Activated T-cell treated with anti-CD3 and anti-CD28 coated beads, Interleukin-2, amount 50 U/mL, for 24 hours (primary cell): ENCODE measurements at places on chromosomes 12 and 14.
A peak's percentile ranks its signal among the peaks of the same experiment; 100 is the strongest.

DNA sequence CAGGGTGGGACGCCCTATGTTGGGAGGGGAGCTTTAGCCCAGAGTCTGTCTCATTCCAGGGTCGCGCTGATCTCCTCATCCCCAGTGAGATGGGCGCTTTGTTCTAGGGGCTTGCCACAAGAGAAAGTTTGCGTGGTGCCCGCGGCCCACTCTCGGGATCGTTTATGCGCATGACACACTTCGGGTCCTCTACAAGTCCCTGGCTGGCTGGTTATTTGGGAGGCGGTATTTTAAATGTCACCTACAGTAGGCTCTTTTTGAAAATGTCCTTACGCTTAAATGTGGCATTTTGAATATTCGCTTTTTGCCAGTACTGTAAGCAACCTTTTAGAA, 541 bp downstream of the GOLT1B start:
- no peak for DNase-seq

- no peak for DNase-seq
Observed at GRCh38 chr14:63039866-63040265, 5.4 kb downstream of the KCNH5 start.

- DNase-seq = no peak
Observed at GRCh38 chr12:5582018-5582417, 150.1 kb downstream of the NTF3 start.

DNA sequence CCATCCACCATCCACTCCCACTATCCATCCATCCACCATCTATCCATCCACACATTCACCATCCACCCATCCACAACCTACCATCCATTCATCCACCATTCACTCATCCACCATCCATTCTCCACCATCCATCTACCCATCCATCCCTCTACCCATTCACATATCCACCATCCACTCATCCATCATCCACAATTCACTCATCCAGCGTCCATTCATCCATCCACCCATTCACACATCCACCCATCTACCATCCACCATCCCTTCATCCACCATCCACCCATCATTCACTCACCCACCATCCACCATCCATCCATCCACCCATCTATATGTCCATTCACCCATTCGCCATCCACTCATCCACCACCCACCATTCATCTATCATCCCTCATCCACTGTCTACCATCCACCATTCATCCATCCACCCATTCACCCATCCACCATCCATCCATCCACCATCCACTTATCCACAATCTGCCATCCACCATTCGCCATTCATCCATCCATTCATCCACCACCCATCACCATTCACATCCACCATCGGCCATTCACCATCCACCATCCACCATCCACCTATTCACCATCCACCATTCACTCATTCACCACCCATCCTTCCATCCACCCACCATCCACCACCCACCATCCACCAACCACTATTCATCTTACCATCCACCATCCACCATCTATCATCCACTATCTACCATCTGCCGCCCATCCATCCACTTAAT, 2.0 kb upstream of the AMN start:
- no peak for DNase-seq

GRCh38 chr12:40105265-40105514, 691 bp downstream of the SLC2A13 start:
- no peak for DNase-seq

GRCh38 chr12:51013441-51013840, 12.7 kb downstream of the SLC11A2 start:
- DNase-seq = no peak

GRCh38 chr12:79119796-79120195, 255.2 kb downstream of the SYT1 start:
- DNase-seq = no peak

DNA sequence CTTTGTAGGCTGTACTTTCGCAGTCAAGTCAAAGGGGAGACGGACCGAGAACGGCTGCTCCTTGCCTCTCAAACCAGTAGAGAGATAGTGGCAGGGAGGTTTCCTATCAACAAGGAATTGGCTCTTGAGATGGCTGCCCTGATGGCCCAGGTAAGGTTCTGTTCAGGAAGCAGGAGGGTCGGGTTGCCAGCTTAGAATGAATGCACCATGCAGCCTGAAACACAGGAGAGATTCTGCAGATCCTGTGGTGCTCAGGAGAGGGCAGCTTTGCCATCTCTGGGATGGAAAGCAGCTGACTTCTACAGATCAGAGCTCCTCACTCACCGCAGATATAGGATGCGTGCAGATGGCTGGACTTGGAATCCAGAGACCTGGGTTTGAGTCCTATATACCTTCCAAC, 18.0 kb downstream of the PIGH start:
- DNase-seq = no peak

- no peak for DNase-seq
Observed at GRCh38 chr14:101472518-101472849, 88.8 kb upstream of the DIO3 start.

DNA sequence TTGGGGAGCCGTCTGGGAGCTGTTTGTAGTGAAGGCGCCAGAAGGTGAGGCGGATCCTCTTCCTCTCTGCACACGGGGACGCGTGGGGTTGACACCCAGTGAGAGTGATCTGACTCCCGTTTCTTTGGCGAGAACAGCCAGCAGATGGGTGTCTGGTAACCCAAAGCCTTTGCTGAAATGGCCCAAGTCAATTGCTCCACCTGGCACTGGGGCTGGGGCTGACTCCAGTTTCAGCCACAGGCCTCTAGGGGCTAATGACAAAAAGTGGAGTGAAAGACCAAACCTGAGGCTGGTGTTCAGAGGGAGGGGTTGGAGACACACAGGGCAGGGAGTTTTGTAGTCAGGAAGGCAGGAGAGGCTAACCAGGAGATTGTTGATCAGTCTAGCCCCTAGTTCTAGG, 87.0 kb downstream of the FRMD6 start:
- DNase-seq = no peak

GRCh38 chr14:93160353-93160801, 24.3 kb downstream of the MOAP1 start:
- DNase-seq = no peak

- no peak for DNase-seq
Observed at GRCh38 chr12:15181017-15181683, 40.1 kb downstream of the RERG start.

- DNase-seq = no peak
Observed at GRCh38 chr12:118188690-118189371, 52.9 kb downstream of the PEBP1 start.

DNA sequence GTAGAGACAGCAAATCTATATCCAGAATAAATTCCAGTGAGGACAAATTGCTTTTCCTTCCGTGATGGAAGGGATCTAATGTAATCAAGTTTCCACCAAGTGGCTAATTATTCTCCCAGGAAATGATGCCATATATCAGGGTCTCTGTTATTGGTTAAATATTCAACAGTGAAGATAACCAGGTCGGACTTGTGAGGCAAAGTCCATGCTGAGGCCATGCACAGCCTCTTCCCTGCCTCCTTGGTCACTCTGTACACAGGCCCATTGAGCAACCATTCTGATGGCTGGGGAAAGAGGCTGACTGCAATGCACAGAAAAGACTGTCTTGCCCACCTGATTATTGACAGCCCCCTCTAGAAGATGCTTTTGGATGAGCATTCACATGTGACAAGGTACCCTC, 90.1 kb downstream of the TNFAIP2 start:
- no peak for DNase-seq

- no peak for DNase-seq
Observed at GRCh38 chr14:105430042-105430441, 10.4 kb downstream of the MTA1 start.

DNA sequence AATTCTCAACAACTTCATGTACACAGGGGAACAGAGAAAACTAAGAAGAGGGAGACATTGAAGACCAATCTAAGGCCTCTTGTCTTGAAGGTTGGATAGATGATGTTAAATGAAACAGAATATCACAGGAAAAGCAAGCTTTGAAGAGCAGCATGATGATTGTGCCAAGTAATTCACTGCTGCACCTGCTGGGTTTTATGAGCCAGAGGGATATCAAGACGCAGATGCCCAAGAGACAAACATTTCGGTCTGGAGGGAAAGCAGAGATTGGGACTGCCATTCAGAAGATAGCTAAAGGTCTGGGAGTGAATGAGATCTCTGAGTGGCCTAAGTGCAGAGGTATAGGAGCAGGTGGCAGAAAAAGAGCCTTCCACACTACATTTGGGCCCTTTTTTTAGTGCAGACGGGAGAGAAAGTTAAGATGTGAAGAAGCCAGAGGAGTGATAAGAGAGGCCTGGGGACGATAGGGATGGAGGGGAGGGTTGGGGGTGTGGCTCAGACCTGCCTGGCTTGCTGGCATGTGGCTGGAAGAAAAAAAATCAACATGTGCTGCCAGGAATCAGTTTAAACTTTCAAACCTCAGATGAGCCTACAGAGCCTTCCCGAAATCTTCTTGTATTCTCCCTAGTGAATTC, 200.6 kb downstream of the AEBP2 start:
- no peak for DNase-seq

GRCh38 chr14:72430457-72430856, 463.4 kb downstream of the DPF3 start:
- no peak for DNase-seq

DNA sequence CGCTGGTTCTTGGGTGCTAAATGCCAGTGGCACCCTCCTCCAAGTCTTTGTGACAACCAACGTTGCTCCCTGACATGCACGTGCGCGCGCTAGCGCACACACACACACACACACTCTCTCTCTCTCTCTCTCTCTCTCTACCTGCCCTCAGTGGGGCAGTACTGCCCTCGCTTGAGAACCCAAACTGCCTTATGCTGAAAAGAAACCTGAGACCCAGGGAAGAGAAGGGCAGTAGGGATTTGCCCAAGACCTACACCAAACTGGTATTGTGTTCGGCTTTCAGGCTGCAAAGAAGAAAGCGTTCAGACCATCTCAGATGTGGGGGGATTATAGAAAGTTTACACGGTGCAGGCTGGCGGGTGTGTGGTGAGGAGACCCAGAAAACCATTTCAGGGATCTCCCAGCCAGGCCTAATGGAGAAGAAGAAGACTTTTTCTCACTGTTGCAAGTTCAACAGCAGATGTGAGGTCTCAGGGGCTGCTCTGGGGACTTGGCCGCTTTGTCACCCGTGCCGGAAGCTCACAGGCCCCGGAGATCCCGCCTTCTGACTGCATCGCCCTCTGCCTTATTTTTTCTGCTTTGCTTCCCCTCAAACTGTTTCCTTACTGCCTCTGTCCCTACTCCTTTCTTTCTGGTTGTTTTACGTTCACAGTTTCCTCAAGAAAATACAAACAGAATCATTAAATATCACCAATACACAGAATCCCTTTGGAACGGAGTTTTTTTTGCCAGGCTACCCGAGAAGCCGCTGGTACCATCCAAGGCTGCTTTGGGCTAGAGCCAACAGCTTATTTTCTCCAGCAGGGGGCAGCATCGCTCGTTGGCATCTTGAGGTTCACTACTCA, 82.4 kb downstream of the PPM1A start:
- peak; percentile 80 for DNase-seq

DNA sequence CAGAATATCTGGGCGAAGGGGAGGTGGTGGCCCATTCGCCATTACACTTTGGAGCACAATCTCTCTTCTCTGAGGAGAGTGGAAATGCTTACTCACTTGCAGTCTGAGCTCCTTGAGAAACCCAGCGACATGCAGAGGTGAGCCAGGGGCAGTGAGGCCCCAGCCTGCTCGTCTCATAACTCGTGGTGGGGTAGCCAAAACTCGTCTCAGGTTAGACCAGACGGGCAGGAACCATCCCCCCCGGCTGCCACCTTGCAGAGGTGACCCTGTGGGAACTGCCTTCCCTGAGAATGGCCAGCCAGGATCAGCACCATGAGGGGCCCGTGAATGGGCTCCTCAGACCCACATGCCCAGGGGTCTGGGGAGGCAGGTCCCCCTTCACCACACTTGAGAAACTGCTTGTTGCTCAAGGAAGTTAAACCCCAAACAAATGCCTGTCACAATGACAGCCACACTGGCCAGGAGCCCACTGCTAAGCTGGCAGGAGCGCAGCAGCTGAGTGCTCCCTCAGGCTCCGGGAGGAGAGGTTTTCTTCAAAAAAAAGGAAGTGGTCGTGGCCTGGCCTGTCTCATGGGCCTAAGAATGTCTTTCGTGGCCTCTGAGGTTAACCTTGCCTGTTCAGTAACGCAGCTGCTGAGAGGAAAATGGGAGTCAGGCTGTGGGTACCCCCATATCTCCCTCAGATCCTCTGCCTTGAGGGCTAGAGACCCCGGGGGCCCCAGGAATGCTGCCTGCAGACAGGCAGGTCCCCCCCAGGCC, 9.2 kb upstream of the ALDH2 start:
- no peak for DNase-seq

DNA sequence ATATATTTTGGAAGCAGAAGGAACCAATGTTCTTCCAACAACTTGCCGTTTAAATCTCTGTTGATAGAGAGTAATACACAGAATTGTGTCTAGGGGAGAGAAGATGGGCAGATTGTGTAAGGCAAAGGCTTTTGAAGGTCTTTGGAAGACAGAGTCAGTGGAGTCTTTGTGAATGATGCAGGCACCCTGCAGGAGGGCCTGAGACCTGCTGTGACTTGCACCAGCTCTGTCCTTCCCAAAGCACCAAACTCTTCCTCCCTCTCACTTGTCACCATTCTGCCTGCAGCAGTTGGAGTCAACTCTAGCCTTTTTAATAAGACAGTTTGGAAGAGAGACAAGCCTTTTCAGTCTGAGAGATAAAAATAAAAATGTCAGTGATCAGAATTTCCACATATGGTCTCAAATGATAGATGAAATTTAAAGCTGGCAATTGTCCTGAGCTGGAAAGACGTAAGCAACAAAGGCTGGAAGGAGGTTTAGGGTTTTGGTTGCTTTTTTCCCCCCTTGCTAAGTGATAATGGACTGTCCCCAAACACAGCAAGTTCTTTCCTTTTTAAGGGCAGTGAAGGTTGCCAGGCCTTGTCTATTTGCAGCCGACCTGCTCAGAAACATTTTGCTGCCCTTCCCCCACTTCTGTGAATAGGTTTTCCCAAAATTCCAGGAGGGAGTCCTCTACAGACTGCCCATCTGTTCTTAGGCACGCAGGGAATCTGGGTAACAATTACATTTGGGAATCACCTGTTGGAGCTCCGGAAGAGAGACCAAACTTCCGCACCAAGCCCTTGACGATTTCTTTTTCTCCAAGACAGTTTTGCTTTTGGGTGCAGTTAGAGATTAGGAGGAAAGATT, 103.0 kb upstream of the NTF3 start:
- DNase-seq = no peak

DNA sequence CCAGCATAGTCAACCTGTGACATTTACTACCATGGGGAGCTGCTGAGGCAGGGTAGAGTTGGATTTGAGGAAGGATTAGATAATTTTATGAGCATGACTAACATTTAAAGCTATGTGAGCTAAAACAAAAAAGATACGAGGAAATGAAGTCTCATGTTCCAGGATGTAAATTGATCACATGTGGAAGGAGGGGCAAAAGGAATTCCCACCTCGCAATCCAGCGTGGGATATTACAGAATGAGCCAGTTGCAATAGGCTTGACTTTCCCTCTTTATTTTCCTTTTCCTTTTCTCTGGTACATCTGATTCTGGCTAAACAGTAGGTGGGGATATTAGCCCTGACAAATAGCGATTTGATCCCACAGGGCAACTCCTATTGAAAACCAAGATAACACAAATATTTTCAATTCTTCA, 214.9 kb upstream of the HMGA2 start:
- no peak for DNase-seq
